ENCODE measurements at places on chromosomes 4 and X.
A peak's percentile ranks its signal among the peaks of the same experiment; 100 is the strongest.

DNA sequence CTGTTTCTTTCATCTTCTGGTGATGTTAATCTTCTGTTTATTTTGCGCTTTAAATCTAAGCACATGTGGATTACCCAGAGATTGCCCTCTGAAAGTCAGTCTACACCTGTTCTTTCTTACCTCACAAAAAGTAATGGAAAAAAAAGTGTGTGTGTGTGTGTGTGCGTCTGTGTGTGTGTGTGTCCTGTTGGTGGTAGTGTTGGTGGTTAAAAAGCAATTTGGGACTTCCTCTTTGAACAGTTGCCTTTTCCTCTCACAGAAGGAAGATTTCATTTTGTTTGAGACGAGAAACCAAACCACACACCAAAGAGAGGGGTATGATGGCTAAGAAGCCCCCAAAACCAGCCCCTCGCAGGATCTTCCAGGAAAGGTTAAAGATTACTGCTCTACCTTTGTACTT, at the start of gene STAP1:
STAP1 (plus strand) TSS at position 235 of the 400 bp plus-strand sequence; CDS start at position 318, 83 bp downstream.
- DNase-seq, result no peak

DNA sequence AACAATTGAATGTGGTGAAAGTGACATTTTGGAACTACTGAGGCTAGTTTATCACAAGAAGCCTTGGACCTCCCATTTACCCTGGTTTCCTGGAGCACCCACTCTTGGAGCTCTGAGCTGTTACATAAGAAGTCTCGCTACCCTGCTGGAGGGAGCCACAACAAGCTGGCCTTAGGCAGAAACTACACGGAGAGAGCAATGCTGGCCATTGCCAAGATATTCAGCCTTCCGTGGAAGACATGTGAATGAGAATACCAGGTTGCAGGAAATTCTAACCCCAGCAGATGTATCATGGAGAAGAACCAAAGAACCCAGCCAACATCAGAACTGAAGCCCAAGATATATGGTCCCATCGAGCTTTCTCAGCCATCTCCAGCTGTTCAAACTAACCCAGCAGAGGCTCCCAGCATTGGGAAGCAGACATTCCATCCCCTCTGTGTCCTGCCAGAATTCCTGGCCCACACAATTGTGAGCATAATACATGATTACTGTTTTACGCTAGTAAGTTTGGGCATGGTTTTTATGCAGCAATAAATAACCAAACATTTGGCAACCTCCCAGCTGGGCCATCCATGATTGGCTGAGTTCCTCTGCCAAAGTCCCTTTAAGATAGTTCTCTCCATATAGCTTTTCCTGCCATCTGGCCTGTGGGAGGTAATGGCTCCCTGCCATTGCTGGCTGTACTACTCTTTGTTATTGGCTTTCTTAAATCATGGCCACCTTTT, 17.9 kb upstream of the PDE5A start:
- DNase-seq, result no peak

DNA sequence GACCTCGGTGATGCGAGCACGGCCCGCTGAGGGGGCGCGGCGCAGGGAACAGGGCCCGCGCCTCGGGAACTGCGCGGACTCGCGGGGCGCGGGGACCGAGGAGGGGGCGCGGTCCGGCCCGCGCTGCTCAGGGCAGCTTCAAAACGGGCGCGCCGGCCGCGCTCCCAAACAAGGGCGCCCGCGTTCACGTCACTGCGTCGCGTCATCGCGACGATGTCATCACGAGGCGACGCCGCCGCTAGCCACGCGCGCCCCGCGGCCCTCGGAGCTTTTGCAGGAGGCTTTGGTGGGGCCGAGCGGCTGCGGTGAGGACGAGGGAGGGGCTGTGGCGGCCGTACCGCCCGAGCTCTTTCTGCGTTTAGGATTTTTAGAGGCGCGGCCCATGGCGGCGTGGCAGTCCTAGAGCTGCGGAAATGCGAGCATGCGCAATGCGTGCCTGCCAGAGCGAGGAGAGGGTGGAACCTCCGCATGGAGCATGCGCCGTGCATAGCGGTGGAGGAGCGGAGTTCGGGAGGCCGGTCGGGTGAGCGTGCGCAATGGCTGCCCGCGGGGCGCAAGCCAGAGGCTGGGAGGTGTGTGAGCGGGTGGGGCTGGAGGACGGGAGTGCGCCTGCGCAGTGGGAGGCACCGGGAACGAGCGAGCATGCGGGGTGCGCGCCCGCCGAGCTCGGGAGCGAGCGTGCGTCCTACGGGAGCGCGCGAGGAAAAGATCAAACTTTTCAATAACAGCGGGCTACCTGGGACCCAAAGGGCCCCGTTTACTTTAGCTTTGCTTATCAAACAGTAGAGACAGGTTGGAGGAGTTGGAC, at the start of gene PPP2R3B:
PPP2R3B (minus strand) TSS at position 140 of the 808 bp plus-strand sequence. CDS start 216 bp downstream, outside the sequence.
- DNase-seq, result peak; percentile 98

DNA sequence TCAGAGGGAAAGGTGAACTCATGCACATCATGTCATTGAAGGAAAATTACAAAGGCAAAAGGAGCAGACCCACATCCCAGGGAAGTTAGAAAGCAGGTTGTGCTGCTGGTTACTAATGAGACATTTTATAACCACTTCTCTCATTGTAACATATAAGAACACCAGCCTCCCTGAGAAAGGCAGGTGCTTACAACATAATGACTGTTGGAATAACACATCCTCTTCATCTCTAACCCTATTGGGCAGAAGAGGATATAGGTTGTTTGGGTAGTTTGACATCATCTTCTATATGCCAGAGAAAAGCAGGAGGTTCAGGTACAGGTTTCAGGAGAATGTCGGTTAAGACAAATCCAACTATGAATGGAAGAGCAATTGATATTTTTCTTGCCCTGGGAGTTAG, 77.6 kb downstream of the MAOA start:
- no peak for DNase-seq

GRCh38 chr4:173243917-173244658, 75.5 kb downstream of the GALNT7 start:
- DNase-seq, result no peak

GRCh38 chrX:30822068-30822681, 66.9 kb downstream of the TAB3 start:
- DNase-seq, result no peak
